ENCODE measurements at places on chromosomes 6 and 20.

GRCh38 chr20:6490849-6491248 is 276.6 kb upstream of the BMP2 start:
- DNase-seq = no peak

- DNase-seq = no peak
These were observed 18.8 kb downstream of the REV3L start for GRCh38 chr6:111464184-111464583.

GRCh38 chr6:79466207-79466834 is 70.9 kb downstream of the LCA5 start:
- no peak for DNase-seq

DNA sequence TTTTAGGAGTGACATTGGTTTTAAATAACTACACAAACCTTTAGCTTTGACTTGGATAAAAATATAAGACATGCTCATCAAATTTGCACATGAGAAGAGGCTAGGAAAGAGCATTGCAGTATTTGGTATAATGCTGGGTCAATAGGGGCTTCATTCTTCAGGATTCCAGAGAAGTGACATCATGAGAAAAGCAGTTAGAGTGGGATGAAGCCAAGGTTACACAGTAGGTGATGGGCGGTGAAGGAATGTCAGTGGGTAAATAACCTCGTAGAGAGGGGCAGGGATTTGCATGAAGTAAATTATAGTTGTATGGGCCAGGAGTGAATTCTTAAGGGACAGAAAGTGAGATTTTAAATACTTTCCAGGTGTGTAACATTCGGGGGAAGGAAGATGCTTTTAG is 216.2 kb downstream of the RFPL4B start:
- peak; percentile 65 for DNase-seq

GRCh38 chr6:24710519-24711303 is 8.2 kb downstream of the C6orf62 start:
- DNase-seq = no peak
